ENCODE measurements at places on chromosomes 4 and X. TPM values are rescaled to one million over a fixed set of nuclear protein-coding genes. Genes with fewer than 3 reads are reported as not detected.

GRCh38 chrX:153649915-153650782 lies 3.1 kb downstream of the DUSP9 start:
- no peak for DNase-seq
- H3K27me3 ChIP-seq = peaks cover 9% of the 10 kb centered on the region
- H3K27ac ChIP-seq = no peak overlapping the region
- H3K4me1 ChIP-seq = no peaks in the 10 kb centered on the region

DNA sequence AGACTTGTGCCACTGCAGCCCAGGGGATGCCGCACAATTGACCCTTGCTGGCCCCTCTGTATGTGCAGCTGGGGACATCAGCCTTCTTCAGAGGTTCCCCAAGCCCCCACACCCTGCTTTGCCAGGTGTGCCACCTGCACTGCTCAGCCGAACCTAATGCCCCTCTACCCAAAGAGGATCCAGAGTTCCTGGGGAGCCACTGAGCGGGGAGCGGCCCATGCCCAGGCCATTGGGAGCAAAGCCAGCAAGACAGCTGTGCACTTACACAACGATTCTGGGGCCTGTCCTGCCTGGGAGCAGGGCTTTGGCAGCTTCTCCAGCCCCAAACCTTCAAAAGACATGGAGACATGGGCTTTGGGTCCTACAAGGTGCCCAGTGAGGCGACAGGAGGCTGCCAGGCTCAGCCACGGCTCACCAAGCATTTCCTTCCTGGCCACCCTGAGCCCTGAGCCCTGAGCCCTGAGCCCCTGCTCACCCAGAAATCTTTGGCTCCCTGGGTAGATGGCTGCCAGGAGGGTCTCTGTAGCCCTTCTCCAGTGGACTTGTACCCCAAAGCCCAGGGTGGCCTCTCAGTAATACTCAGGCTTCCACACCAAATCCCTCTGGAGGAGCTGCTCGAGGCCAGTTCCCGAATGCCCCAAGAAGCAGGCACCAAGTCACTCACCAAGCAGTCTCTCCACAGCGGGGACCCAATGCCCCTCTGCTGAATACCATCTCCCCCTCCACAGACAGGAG lies 13.0 kb downstream of the PNMA6E start:
- H3K27me3 ChIP-seq = no peaks in the 10 kb centered on the region
- H3K4me3 ChIP-seq = no peak overlapping the region
- DNase-seq = peak; percentile 17
- no peaks in the 10 kb centered on the region for H3K36me3 ChIP-seq
- no peaks in the 10 kb centered on the region for H3K4me1 ChIP-seq
- H3K27ac ChIP-seq = no peak overlapping the region

The ARHGAP6 gene
- 17.6 TPM for total RNA-seq

GRCh38 chrX:133913009-133913408 lies 72.4 kb downstream of the GPC3 start:
- H3K27me3 ChIP-seq = no peaks in the 10 kb centered on the region
- H3K4me3 ChIP-seq = no peak overlapping the region
- H3K4me1 ChIP-seq = peaks cover 4% of the 10 kb centered on the region

- H3K36me3 ChIP-seq = no peaks in the 10 kb centered on the region
- H3K4me1 ChIP-seq = no peaks in the 10 kb centered on the region
- H3K27ac ChIP-seq = no peak overlapping the region
- DNase-seq = no peak
These were observed 298.5 kb upstream of the AADAT start for GRCh38 chr4:170388255-170388654.

The MAML3 gene
- total RNA-seq = 12.8 TPM

GRCh38 chrX:47605024-47605423 lies 14.6 kb downstream of the SYN1 start:
- H3K36me3 ChIP-seq = no peaks in the 10 kb centered on the region
- DNase-seq = no peak
- no peaks in the 10 kb centered on the region for H3K4me1 ChIP-seq
- no peaks in the 10 kb centered on the region for H3K27me3 ChIP-seq
- H3K4me3 ChIP-seq = no peak overlapping the region

DNA sequence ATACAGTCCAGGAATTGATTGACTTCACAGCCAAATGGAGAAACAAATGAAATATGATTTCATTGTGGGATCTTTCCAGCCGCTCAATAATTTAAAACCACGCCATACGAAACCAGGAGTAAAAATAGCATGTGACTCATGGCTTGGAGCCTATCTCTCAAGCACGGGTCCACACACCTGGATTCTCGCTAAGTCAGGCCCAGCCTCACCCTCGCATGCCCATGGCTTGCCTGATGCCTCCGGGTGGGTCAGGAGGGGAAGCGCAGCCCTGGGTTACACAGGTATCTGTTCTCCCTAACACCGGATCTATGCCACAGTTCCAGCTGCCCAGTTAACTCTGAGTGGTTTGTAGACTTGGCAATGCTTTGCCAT lies 5.6 kb upstream of the ABLIM2 start:
- H3K4me1 ChIP-seq = no peaks in the 10 kb centered on the region
- DNase-seq = no peak
- H3K27me3 ChIP-seq = no peaks in the 10 kb centered on the region
- no peak overlapping the region for H3K27ac ChIP-seq

GRCh38 chr4:181860157-181860556 lies 383.0 kb upstream of the TENM3 start:
- peak; percentile 14 for DNase-seq
- no peaks in the 10 kb centered on the region for H3K36me3 ChIP-seq
- H3K27ac ChIP-seq = no peak overlapping the region
- no peak overlapping the region for H3K4me3 ChIP-seq
- H3K27me3 ChIP-seq = no peaks in the 10 kb centered on the region
- H3K4me1 ChIP-seq = peaks cover 8% of the 10 kb centered on the region

The STAP1 gene
- 2.4 TPM for total RNA-seq

DNA sequence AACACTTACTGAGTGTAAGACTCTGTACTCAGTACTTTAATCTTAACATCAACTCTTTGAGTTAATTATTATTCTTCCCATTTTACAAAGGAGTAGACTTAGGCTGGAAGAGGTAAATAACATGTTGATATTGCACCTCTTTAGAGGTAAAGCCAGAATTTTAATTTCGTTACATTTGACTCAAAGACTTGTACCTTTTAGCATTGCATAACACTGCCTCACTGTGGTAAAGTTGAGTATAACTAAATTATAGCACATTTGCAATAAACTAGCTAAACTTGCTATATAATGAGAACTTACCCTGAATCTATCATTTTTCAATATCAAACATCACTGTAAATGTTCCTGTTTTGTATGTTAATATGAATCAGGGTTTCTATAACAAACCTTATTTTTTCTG lies 218.5 kb downstream of the PRR32 start:
- H3K36me3 ChIP-seq = no peaks in the 10 kb centered on the region
- H3K27ac ChIP-seq = no peak overlapping the region
- DNase-seq = peak; percentile 45
